Kidney epithelial cell (primary cell): ENCODE measurements at places on chromosomes 5 and 9. TPM values are rescaled to one million over a fixed set of nuclear protein-coding genes. Genes with fewer than 3 reads are reported as not detected.

CHSY3 gene
- total RNA-seq = 1.7 and 2.5 TPM in 2 replicates

CFAP157 gene
- 0.07 TPM in 1 of 2 replicates, not detected in the other for total RNA-seq

PDGFRB gene
- 17.1 and 18.3 TPM in 2 replicates for total RNA-seq

DPH7 gene
- 38.9 and 52.1 TPM in 2 replicates for total RNA-seq

SLC22A4 gene
- 1.8 and 2.3 TPM in 2 replicates for total RNA-seq

NIPAL4 gene
- total RNA-seq = 22.7 and 30.5 TPM in 2 replicates

PCDHGB6 gene
- 3.4 and 3.6 TPM in 2 replicates for total RNA-seq

ANKDD1B gene
- 0.48 and 0.63 TPM in 2 replicates for total RNA-seq

PLEKHG4B gene
- 4.0 and 5.4 TPM in 2 replicates for total RNA-seq

PCDHB4 gene
- 0.42 and 0.48 TPM in 2 replicates for total RNA-seq
